Stimulated activated CD8-positive, alpha-beta memory T cell treated with anti-CD3 and anti-CD28 coated beads, Interleukin-2, amount 100 ng/mL, for 48 hours (primary cell): ENCODE measurements at places on chromosomes 5 and 9.

DNA sequence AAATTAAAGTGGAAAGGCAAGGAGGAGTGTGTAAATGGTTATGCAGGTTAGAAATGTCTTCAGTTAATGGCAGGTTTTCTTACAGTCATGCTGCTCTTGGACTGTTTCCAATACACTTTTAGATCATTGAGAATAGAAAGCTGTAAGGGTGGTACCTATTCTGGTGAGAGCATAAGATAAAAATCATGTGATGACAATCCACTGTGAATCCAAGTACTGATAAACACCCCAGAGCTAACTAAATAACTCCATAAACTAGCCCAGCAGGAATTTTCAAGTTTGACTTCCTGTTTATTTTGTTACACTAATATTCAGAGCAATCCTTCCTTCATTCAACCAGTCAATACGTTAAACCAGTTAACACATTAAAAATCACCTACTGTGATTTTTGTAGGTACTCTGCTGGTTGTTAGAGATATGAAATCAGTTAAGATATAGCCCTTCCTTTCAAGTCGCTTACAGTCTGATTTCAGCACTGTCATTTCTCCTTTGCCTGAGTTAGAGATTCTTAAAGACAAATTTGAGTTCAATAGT is 22.6 kb downstream of the VCAN start:
- no peak for DNase-seq

- no peak for DNase-seq
Measured at GRCh38 chr9:106581973-106582372, 281.0 kb upstream of the ZNF462 start.

DNA sequence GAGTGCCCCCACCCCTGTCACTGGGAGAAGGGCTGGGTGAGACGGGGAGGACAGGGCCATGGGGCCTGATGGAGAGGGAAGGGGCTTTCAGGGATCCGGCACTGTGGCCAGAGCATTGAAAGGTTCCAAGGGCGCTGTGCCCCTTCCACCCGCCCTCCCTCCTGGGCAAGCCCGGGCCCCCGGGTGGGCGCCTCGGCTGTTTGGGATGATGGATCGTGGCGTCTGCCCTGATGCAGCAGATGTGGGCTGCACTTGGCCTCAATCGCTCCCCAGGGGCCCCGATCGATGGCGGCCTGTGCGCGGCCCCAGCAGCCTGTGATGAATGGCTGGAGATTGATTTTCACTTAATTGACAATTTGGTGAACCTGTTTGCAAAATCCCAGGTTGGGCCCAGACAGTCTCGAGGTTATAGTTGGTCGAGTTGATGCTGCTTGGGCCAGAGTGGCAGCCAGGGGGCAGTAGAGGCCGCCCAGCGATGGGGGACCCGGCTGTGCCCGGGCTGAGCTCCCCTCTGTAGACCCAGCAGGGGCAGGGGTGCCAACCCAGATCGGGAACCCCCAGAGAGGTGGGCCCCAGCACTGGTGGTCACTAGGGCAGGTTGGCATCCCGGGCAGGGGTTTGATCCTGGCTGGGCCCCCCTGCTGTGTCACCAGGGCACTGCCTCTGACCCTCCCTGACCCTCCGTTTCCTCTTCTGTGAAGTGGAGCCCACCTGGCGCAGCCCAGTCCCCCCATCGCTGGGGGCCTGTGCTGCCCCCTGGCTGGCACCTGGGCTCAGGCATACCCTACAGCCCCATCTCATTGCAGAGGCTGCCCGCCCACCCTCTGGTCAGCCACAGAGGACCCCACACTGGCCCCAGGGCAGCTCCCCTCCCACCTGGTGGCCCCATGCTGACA is 34.7 kb downstream of the LHX3 start:
- peak; percentile 40 for DNase-seq

DNA sequence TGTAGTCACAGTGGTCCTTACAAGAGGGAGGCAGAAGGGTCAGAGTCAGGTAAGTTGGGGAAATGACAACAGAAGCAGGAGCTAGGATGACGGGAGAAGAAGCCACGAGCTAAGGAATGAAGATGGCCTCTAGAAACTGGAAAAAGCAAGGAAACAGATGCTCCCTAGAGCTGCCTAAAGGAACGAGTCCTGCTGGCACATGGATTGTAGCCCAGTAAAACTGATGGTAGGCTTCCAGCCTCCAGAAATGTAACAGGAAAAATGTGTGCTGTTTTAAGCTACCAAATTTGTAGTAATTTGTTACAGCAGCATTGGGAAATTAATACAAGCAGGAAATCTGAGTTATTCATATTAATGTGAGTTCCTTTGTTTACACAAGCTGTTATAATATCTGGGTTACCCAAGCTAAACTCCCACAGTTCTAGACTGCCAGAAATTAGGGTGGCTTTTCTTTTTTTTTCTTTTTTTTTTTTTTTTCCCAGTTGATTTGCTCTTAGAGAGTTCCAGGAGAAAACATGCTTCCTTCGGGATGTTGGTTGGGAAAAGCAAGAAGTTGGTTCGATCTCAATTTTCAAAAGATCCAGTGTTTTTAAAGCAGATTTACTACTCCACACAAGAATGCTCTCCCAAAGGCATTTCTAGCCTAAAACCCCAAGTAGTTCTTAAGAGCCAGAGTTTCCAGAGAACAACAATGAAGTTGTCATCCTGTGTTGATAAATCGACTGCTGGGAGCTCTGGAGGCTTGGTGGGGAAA is 400.0 kb upstream of the SLC24A2 start:
- DNase-seq = no peak

- no peak for DNase-seq
Measured at GRCh38 chr9:127133739-127134167, 11.3 kb upstream of the ANGPTL2 start.

DNA sequence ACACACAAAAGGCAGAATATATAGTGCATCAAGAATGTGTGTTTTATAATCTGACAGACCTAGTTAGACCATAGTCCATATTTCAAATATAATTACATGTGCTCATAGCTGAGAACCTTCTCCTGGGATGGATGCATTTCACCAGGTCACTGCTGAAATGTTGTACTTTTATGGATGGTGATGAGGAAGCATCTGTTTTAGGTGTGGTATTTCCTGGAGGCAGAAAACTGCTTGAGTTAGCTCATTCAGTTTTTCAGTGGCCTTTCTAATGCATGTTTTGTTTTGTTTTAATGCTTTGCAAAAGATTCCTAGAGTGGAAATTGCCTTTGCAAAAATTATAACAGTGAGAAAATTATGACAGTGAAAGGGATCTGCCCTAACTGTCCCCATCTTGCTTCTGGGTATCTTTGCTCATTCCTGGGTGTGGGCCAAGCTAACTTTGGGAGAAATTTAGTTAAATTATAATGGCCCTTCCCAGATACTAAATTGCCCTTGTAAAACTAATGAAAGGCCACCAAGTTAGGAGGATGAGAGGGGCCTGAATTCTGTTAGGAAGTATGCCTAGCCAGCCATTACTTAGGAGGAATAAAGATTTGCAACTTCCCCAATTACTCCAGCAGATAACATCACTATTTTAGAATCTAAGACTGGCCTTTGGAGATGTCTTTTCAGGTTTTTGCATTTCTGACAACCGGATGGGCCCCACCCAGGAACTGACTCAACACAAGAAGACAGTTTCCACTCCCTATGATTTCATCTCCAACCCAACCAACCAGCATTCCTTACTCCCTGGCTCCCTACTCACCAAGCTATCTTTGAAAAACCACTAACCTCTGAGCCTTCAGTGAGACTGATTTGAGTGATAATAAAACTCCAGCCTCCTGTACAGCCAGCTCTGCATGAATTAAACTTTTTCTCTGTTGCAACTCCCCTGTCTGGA is 7.0 kb upstream of the IL12B start:
- no peak for DNase-seq

GRCh38 chr5:133602835-133603380 is 9.4 kb downstream of the FSTL4 start:
- DNase-seq = no peak

GRCh38 chr5:6517510-6517909 is 68.9 kb downstream of the UBE2QL1 start:
- DNase-seq = no peak

DNA sequence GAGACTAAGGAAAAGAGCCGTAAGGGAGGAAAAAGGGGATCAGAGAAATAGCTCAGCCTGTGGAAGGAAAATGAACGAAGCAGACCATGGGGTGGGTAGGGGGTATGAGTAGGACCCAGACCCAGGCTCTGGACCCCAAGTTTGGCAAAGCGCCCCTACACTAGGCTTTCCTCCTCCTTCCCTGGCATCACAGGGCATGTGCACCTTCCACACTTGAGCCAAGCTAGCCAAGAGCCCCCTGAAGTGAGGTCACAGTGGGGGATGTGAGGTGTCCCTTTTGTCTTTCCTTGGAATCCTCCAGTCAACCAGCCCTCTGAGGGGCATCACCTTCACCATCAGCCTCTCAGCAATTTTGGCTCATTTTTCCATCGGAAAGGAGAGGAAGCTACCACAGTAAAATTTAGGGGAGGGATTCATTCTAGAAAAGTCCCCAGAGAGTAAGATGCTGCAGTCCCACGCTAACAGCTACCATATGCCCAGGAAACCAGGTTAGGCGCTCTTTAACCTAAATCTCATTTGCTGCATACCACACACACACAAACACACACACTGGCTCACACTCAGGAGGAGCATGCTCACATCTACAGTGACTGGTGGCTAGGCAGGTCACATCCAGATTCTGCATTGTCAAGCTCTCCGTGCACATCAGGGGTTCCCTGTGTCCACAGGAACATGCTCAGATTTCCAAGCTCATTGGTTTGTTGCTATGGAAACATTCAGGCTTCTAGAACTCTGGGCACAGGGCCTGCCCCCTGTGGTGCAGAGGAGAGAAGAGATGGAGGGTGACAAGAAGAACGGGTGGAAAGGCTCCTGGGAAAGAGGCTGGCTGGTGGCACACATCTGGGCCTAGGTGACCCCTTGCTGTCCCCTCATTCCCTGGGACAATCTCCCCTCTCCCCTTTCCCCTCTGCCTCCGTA is 9.9 kb downstream of the REEP2 start:
- DNase-seq = no peak

DNA sequence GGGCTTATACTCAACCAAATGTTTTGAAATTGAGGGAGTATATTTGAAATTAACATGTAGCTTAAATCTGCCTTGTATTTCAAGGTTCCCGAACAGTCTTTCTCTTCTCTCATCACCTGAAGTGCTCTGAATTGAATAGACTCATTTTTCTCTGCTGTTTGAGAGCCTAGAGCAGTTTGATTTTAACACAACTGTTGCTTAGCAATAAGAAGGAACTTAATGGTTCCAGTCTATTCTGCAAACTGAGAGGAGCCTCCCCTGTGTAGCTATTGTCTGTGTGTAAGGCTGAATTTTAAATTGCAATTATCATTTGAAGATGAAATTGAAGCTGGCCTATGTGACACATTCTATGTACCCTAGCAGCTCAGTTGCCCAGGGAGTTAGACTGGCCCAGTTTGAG is 87.1 kb upstream of the CKMT2 start:
- DNase-seq = no peak

DNA sequence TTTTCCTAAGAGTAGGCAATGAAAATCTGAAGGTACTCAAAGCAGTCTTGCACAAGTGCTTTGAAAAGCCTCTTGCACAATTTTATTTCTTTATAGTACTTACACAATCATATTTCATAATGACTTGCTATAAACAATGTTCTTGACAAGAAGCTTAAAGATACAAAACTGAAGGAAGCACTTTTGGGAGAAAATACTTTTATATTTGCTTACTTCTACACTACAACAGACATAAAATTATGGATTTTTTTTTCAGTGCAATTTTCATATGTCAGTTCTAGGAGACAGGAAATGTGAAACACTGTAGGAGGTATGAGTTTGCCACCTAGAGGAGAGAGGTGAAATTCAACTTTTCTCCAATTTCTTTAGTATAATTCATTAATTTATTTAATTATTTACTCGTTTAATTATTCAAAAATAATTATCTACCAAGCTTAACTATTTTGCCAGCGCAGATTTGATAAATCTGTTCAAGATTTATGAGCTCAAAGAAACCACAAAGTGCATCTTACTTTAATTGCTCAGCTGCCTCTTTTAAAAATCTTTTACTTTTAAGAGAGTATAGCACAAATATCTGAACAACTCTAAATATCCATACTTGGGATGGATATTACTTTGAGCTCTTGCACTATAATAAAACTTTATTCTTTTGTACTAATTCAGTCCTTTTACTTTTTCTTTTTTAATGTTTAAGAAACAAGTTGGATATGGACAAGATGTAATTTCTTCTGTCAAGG is 29.0 kb upstream of the CDKN2B start:
- DNase-seq = no peak

DNA sequence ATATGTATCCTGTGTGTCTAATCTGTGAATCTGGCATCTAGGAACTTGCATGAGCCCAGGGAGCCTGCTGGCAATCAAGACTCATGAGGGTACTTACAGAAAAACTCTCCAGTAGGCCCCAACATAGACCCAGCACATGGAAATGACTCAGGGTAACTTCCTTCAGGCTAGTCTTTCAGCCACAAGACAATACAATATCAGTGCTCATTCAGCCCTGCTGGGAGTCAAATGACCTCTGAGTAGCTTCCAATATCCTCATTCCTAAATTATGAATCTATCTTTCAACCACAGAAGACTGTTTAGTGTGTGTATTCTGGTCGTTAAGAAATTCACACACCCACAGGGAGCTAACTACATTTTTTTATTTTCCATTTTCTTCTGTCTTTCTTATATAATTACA is 1273.0 kb downstream of the EFNA5 start:
- DNase-seq = no peak

- no peak for DNase-seq
Measured at GRCh38 chr9:129906298-129906697, 71.0 kb downstream of the USP20 start.

DNA sequence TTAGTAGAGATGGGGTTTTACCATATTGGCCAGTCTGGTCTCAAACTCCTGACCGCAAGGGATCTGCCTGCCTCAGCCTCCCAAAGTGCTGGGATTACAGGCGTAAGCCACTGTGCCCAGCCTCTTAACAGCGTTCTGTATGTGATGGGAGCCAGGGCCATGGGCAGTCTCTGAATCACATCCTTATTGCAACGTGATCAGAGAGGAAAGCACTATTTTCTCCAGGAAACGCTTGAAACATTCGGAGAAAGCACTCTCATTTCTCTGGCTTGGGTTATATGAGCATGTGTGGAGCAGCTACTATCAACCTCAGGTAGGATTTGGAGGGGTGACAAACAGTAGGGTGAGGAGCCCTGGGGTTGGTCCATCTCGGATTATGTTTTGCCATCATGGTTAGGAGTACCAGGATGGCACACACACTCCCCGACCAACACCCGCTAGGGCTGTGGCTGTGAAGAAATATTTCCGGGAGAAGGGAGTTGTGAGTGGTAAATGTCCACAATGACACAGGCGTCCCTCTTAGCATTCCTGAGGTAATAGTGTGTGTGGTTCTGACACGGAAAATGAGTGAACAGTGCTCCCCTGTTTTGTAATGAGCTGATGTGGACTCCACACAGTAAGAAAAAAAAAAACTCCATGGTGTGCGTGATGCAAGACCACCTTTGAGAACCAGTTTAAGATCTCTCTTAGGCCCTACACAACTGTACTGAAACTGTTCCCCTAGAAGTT is 406.2 kb upstream of the ZNF608 start:
- no peak for DNase-seq

DNA sequence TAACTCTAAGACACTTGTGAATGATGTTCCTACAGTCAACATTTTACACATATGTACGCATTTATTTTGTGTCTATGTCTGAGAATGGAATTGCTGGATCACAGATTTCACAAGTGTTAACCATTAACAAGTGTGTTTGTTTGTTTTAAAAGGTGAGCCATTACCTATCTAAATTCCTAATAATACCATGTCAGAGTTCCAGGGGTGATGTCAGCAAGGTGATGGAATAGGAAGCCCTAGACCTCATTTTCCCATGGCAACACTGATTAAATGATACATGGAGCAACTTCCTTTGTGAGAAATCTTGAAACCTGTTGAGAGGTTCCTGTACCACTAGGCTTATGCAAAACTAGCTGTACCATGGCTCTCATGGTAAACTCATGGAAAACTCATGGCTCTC is 309.7 kb downstream of the CYLC2 start:
- no peak for DNase-seq

GRCh38 chr9:6270896-6271295 is 55.3 kb downstream of the IL33 start:
- no peak for DNase-seq
